ENCODE measurements at places on chromosomes 12 and 14.

GRCh38 chr14:101469382-101470247 lies 91.7 kb upstream of the DIO3 start:
- DNase-seq: no peak

GRCh38 chr14:58571769-58572472 lies 65.8 kb upstream of the DACT1 start:
- no peak for DNase-seq

- no peak for DNase-seq
Observed at GRCh38 chr12:109863847-109864712, 16.3 kb downstream of the GLTP start.

DNA sequence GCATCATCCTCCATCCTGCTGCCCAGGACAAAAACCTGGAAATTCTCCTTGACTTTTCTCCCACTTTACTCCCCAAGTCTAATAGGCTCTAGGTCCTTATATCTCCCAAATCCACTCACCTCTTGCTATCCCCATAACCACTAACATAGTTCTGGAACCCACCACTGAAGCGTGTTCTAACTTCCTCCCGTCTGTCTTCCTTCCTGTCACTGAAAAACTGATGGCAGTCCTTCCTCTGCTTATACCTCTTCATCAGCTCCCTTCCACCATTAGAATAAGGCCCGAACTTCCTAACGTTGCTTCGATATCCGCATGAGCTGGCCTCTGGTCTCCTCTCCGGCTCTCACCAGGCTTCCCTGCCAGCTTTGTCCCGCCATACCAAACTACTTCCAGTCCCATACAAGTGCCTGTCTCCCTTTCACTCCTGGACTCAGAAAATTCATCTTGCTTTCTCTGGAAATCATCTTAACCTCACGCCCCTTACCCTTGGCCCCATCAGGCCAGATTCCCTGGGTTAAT lies 63.0 kb upstream of the BCL2L14 start:
- DNase-seq: no peak

DNA sequence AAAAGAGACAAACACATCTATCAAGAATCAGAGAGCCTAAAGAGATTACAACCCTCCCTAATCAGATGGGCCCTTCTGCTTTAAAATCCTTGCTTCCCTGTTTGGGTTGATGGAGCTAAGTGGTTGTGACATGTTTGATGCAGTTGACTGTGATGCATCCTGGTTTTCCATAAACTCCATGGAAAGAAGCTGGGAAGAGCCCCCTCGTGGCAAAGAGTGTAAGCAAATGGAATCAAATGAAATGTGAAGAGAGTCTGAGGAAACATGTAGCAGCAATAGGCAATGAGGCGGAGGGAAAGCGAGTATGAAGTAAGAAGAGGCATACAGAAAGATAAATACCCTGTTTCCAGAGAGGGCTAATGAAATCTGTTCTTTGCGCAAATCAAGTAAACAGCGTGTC lies 70.4 kb upstream of the SLCO1C1 start:
- peak; percentile 63 for DNase-seq

GRCh38 chr12:108299516-108299915 lies 39.6 kb downstream of the CMKLR1 start:
- no peak for DNase-seq

DNA sequence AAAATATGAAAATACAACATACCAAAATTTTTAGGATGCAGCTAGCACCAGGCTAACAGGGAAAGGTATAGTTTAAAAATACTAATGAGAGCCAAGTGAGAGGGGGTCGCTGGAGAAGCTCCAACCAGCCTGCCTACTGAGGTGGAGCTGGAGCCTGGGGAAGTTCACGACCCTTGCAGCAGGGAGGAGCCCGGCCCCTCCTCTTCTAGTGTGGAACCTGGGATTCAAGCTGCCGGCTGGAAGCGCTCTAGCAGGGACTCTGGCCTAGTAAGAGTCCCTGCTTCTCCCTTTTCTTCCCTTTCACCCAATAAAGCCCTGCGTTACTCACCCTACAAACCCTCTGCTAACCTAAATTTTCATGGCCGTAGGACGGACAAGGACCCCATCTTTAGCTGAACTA lies 5.0 kb upstream of the KCNK13 start:
- no peak for DNase-seq

DNA sequence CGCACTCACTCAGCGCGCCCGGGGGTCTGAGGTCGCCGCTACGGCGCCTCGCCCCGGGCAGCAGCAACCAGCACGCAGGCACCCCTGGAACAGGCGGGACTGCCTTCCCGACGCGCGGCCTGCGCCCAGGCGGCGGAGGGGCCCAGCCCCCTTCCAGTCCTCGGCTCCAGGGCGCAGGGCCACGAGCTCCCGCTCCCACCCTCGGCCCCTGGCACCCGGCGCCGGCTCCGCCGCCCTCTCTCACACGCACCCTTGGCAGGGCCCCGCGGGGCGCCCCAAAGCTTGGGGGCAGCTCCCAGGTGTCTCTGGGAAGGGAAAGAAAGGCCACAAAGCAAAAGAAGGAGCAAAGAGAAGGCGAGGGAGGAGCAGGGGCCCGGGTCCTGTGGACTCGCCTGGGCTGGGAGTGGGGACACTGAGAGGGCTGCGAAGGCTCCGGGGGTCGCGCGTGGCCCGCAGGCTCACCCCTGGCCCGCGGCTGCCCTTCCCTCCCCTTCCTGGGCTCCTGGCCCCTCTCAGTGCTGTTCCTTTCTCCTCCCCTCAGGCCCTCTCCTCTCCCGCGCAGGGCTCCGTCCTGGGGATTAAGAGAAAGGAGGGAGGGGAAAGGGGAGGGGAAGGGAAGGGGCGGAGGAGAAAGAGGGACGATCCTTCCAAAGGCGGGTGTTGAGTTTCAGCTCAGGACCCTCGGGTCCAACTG lies 907 bp upstream of the EFS start:
- no peak for DNase-seq

DNA sequence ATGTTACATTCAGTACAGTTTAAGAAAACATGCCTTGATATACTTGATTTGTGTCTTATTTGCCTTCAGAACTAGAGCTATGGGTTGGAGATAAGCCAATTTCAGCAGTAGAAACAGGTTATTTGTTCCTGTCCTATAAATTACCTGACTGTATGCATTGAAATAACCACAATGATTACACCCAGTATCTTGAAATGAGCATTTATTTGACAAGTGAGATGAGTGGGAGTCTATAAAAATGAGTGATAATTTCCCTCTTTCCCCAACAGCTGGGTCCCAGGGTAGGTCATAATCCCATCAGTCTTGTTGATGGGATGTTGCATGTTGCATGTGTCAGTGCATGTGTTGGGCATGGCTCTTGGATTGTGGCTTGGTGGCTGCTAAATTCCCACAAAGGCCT lies 3.7 kb downstream of the TAS2R42 start:
- DNase-seq: no peak

DNA sequence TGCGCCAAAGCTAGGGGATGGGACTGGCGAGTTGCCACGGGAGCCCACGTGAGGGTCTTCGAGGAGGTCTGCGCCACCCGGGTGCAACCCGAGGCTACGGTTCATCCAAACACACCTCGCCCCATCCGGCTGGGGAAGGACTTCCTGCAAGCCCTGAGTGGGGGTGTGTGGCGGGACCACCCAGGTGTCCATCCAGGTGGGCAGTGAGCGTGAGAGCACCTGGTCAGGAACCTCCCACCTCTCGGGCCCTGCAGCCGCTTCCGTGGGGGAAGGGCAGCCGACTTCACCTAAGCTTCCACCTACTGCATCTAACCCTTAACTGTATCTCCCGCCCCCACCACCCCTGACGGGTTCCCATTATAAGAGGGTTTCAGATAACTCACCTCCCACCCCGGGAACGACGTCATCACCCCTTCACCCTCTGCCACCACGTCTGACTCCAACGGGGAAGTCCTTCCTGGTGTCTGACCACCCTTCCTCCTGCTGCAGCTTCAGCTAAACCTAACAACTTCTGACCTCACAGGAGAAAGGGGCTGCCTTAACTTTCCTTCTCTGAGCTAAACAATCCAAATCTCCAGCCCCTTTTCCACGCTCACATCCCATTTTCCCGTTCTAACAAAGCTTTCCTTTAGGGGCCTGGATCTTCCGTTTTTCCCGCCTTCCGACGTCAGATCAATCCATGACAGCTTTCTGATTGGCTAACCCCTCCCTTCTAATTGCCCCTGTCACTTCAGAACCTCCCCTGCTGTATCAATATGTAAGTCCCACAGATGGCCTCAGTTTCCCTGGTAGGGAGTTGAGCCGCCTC lies 27.4 kb upstream of the SMUG1 start:
- DNase-seq: peak; percentile 35

Measured in RKO (cell line).